NCI-H1417 treated with DMSO at 0.1 percent for 48 hours (cell line): ENCODE measurements at places on chromosomes 7 and 10.

- no peak for DNase-seq
Observed at GRCh38 chr7:99876491-99876890, 342 bp downstream of the OR2AE1 start.

DNA sequence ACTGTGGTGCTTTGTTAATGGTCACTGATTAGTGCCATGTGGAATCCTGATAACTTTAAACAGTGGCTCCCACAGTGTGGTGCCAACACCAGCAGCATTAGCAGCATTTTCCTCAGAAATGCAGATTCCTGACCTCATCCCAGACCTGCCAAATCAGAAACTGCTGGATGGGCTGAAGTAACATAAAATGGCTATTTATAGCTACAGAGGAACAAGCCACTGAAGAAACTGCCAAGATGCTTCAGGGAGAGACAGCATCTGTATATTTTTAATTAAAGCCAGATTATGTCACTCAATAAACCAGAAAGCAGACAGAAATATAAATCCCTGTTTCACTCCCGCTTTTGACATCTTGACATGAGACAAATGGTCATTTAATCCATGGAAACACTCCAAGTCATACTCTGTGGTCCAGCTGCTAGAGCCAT, 178.5 kb downstream of the AMPH start:
- DNase-seq = no peak

DNA sequence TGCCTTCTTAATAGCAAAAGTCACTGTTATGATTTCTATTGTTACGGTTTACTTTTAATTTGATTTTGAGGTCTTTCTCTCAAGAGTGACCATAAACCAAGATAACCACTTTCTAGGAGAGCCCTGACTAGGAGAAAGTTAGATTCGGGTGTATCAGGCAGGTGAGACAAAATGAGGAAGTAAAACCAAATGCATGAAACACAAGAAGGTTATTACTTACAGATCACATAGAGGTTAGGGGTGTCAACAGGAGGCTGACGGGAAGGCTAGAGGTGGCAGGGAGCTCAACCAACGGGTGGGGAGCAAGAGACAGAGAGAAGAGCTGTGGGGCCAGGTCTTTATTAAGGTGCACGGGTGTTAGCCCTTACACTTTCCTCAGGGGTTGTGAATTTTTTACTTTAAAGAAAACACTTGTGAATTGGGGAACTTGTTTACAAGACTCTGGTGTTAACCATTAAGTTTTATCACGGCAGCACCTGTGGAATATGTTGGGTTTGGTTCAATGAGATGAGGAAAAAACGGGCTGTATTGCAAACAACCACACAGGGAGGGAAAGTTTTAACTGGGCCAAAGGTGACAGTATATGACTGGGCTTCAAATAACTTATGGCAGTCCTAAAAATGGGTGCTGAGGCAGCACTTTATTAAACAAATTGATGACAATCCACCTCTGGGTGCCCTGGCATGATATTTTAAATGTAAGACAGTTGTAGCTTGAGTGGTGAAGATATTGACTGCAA, 154.9 kb downstream of the SDHAF3 start:
- DNase-seq = no peak

DNA sequence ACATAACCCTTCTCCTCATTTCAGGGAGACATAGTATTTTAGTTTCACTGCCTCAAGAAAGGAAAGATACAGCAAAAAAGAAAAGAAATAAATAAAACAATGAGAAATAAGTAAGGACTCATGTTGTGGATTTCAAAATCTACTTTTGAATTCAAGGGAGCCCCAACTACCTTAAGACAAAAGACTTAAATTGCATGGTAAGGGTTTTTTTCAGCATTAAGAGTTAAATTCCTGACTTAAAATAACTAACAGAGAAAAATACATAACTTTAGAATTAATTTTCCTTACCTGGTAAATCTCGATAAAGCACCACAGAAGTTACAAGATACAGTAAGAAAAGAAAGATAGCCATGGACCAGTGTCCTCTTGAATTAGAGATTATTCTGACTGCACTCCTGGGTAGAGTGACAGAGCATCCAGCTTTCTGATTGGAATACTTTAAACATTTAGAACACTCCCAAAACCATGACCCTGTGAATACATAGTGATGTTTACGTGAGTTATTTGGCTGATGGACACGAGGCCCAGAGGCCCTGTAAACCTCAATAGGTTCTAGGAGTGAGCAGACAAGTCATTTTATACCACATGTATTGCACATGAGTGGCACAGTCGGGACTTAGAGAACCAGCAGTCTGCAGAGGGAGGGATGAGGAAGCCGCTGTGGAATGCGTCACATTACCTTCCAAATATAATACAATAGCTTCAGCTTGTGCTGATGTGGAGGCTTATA, 292.5 kb upstream of the SEMA3C start:
- DNase-seq = no peak

DNA sequence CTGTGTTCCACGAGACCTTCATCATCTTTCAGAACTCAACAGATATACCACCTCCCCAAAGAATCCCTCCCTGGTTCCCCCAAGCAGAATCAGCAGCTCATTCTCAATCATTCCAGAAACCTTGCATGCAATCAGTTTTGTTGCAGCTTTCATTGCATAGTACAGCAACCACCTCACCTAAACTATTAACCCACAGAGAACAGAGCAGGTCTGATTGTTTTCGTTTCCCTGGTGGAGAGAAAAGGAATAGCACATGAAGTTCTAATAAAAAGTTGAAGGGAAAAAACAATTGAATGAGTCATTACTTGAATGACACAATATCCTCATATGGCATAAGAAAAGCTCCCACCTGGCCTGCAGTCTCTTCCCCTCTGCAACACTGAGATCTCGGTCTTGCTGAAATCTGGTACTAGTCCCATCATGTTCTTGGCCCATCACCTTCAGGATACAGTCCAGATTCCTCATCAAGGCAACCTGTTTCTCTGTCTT, 147.1 kb upstream of the GDF10 start:
- DNase-seq = no peak

DNA sequence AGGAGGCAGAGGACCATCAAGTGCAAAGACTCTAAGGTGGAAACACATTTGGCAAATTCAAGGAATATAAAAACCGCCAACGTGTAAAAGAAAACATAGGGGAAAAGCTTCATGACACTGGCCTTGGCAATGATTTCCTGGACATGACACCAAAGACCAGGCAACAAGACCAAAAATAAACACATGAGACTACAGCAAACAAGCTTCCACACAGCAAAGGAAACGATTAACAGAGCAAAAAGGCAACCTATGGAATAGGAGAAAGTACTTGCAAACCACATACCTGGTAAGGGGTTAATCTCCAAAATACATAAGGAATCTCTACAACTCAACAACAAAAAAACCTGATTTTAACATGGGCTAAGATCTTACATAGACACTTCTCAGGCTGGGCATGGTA, 3.5 kb downstream of the GSTO1 start:
- no peak for DNase-seq
